Lower leg skin (tissue), 4 donors: ENCODE measurements at places on chromosomes 3 and 15. TPM values are rescaled to one million over a fixed set of nuclear protein-coding genes. Genes with fewer than 3 reads are reported as not detected.

ESYT3 gene
- 44.5 TPM for total RNA-seq

GRCh38 chr3:175430983-175431773 lies 572.0 kb downstream of the NAALADL2 start:
- DNase-seq = no peak

GRCh38 chr3:127276396-127276795 lies 11.4 kb downstream of the PRR20G start:
- DNase-seq = no peak

TRH gene
- total RNA-seq = 0.30 TPM

DNA sequence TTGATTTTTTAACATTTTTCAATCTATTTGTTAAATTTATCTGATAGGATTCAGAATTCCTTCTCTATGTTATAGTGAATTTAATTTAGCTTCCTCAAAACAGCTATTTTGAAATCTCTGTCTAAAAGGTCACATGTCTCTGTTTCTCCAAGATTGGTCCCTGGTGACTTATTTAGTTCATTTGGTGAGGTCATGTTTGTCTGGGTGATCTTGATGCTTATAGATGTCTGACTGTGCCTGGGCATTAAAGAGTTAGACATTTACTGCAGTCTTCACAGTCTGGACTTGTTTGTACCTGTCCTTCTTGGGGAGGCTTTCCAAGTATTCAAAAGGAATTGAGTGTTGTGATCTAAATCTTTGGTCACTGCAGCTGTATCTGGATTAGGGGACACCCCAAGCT lies 169.5 kb upstream of the C2CD4B start:
- DNase-seq = no peak

GRCh38 chr3:26713091-26713490 lies 90.5 kb downstream of the LRRC3B start:
- DNase-seq = no peak

ZDHHC19 gene
- total RNA-seq = not detected

DNA sequence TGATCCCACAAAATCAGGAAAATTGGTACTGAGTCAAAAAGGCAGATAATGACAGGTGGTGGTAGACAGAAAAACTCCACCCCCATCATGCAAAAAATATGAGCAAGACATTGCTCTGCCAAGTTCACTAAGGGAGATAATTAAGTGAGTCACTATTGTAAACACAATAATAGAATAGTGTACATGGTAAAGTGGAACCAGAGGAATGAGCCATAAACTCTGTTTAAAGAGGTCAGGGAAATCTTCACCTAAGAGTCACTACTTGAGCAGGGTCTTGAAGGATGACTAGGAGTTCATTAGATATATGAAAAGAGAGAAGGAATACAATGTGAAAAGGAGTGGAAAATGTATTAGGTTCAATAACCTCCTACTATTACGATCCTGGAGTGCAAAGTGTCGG lies 213.4 kb upstream of the PEX5L start:
- DNase-seq = no peak

GRCh38 chr3:52227117-52227516 lies 1.7 kb upstream of the TLR9 start:
- no peak for DNase-seq

GRCh38 chr3:56682462-56683121 lies 473 bp downstream of the TASOR start:
- DNase-seq = peak; percentile 68

CP gene
- 35.8 TPM for total RNA-seq

DNA sequence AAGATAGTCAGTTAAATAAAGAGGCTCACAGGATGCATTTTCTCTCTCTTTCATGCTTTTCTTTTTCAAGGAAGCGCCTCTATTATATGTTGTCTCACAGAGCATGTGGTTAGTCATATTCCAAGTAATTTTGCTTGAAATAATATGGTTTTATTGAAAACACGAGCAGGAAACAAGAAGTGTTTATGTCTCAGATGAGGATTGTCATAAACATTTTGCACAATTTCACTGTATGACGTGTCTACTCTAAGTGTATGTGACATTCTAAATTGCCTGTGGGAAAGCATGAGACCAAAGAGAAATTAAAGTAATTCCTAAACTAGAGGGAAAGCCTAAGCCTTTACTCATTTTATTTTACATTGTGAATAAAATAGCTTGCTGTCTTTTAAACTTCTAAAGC lies 818.6 kb downstream of the EPHA3 start:
- no peak for DNase-seq

SLC28A1 gene
- total RNA-seq = not detected

GRCh38 chr3:37686220-37686619 lies 175.5 kb upstream of the CTDSPL start:
- DNase-seq = no peak

GOLGA6L7 gene
- not detected for total RNA-seq

DNA sequence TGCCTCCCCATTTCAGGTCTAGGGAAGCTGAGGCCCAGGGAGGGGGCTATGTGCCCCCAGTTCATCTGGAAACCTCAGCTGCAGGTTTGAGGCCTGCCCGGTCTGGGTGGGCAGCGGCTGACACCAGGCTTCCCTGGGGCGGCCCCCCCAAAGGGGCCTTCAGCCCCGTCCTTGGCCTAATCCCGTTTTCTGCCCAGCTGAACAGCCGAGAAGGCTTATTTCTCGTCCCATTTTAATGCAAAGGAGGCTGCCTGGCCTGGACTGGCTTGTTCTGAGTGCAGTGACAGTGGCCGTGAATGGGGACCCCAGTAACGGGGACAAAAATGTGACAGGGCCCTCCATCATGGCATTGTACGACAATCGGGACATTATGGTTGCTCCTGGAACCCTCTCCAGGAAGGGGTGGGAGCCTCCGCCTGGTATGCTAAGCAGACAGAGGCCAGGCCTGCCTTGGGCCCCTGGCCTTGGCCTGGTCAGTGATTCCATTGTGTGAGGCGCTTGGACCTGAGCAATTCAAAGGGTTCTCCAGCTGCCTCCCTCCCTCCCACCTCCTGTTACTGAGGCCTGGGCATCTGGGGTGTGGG lies 93.9 kb downstream of the WNT7A start:
- DNase-seq = no peak

DNA sequence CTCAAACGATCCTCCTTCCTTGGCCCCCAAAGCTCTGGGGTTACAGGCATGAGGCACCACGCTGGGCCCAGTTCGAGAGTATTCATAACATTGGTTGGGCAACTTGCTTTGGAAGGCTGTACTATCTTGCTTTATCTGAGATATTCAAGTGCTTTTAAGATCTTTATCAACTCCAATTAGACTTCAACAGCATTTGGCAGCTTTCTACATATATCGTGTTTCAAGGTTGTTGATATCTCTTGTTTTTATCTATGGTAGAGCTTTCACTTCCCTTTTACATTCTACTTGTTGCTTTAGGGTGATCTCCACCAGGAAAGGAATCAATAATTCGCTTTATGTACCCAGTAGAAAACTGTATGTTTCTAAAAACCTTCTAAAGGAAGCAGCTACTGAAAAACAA lies 395.3 kb downstream of the IL5RA start:
- DNase-seq = no peak

GRCh38 chr3:33096093-33096868 lies 665 bp downstream of the GLB1 start:
- peak; percentile 46 for DNase-seq

DNA sequence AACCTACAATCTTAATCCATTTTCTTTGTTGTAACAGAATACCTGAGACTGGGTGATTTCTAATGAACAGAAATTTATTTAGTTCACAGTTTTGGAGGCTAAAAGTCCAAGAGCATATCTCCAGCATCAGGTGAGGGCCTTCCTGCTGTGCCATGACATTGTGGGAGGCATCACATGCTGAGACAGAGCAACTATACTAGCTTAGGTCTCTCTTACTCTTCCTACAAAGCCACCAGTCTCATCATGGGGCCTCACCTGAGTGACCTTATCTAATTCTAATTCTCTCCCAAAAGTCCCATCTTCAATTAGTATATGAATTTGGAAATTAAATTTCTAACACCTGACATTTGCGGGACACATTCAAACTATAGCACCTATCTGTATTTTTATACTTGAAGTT lies 247.1 kb upstream of the MRPL3 start:
- no peak for DNase-seq

GRCh38 chr15:78453447-78453846 lies 15.4 kb downstream of the IREB2 start:
- no peak for DNase-seq
